Activated effector memory CD4-positive, alpha-beta T cell treated with Interleukin-2 at 50 U/mL for 16 hours (primary cell): ENCODE measurements at places on chromosomes 7 and 10.

GRCh38 chr7:699476-700170 lies 26.9 kb upstream of the DNAAF5 start:
- no peak for DNase-seq

DNA sequence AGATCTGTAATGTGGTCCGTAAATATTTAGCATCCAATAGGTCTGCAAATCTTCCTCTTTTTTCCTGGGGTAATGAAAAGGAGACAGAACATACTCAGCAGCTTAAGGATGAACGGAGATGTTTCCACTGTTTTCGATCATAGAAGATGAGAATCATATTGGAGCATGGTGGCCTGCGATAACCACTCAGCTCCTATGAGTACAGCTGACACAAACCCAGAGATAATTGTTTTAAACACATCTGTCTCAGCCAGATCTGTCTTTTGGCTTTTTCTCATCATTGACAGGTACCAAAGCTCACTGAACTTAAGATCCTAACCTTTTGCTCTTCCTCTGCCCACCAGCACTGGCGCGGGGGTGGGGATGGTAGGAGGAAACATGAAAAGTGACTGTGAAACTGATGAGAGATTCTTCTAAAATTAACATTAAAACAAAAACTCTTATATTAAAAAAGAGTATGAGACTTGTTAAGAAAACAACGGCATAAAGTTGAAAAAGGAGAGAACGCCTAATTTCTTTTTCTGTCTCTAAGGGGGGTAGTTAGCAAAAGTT lies 71.0 kb downstream of the SVOPL start:
- DNase-seq = no peak

GRCh38 chr7:102444961-102445673 lies 11.7 kb downstream of the ORAI2 start:
- no peak for DNase-seq

GRCh38 chr7:88299126-88299525 lies 7.6 kb downstream of the STEAP4 start:
- no peak for DNase-seq

DNA sequence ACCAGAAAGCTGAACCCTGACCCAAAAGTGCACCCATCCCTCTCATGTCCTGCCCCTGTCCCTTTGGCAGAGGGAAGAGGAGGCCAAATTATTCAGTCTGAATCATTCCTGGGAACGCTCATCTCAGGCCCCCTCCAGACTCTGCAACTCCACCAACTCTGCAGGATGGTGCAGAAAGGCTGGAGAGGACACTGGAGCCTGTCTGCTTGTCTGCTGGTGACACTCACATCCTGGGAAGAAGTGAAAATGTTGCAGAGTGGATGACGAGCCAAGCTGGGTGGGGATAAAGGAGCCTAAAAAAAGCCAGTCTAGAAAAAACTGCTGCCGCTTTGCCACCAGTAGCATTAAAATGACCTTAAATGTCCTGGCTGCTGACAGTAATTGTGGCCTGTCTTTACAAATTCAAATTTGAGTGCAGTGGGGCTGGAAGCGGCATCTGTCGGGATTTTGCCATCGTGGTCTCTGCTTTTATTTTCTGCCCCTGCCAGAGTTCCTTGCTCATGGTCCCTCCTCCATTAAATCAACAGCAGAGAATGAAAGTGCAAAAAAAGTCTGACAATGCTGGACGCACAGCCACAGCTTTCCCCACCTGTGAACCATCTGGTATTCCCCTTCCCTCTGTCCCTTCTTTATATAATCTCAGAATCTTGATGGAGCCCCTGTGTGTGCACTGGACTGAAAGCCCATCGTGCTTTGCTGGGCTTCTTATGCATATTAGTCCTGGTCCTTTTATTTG lies 63.9 kb downstream of the STK17A start:
- DNase-seq = no peak

- no peak for DNase-seq
These were observed 168.0 kb upstream of the RHEB start for GRCh38 chr7:151687523-151688235.

- no peak for DNase-seq
These were observed 20.5 kb downstream of the ITPRIP start for GRCh38 chr10:104317726-104318299.

GRCh38 chr7:94298943-94299342 lies 95.8 kb upstream of the COL1A2 start:
- DNase-seq = no peak

- DNase-seq = no peak
These were observed 114.0 kb upstream of the TCF7L2 start for GRCh38 chr10:112835944-112836451.

DNA sequence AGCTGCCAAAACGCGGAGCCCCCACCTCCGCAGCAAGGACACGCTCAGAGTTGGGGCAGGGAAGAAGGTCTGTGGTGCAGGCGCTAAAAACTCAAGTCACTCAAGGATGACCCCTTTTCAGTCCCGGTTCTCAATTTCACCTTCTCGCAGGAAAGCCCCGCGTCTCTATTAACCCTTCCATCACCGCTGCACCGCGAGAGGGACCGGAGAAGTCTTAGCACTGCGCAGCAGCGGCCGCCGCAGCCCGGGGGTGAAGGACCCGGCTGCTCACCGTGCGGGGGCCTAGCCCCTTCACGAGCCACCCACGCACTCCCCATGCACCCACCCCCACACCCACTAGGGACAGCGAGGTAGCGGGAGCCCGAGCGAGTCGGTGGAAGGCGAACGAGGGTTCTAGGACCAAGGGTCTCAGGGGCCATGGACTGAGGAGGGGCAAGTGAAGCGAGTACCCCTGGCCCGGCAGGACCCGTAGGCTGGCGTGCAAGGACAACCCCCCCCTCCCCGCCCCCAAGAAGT lies 162.9 kb downstream of the SH3PXD2A start:
- no peak for DNase-seq

- no peak for DNase-seq
These were observed 789 bp downstream of the PDE6C start for GRCh38 chr10:93613126-93613525.
